ENCODE measurements at places on chromosomes 16 and 17.
A peak's percentile ranks its signal among the peaks of the same experiment; 100 is the strongest.

GRCh38 chr16:77838597-77839255 is 50.4 kb downstream of the VAT1L start:
- DNase-seq = no peak

DNA sequence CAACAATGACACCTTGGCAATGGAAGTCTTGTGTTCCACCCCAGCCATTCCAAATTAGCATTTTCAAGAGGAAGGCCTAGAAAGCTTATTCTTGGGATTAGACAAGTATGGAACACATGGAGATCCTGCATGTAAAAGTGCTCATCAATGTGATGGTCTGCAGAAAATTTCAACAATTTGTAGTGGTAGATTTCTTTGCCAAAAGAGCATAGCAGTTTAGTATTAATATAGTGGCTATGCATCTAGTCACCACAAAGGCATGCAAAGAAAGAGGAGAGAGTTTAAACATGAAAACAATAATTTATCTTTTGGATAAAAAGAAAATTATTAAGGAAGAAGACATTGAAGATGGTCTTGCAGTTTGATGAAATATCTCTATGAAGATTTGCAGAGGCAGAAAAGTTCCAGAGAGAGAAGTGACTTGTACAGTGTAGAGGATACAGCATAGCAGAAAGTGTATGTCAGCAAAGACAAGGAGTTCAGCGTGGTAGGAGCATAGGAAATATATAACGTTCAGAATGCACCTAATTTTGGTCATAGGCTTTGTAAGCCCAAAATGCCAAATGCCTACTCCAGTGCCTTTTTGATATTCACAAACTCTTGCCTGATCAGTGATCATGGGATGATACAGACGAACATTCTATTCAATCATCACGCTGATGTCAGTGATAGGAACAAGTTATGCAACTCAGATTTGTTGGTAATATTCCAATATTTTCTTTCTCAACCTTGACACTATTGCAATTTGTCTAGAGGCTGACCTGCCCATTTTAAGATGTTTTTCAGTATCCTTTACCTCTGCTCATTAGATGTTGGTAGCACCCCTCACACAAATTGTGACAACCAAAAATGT is 727.9 kb upstream of the SOX9 start:
- no peak for DNase-seq

GRCh38 chr17:69609473-69610305 is 195.2 kb downstream of the MAP2K6 start:
- DNase-seq = no peak

GRCh38 chr16:5442986-5443385 is 345.4 kb upstream of the EEF2KMT start:
- no peak for DNase-seq

GRCh38 chr16:86019446-86020047 is 120.6 kb downstream of the IRF8 start:
- DNase-seq = no peak

DNA sequence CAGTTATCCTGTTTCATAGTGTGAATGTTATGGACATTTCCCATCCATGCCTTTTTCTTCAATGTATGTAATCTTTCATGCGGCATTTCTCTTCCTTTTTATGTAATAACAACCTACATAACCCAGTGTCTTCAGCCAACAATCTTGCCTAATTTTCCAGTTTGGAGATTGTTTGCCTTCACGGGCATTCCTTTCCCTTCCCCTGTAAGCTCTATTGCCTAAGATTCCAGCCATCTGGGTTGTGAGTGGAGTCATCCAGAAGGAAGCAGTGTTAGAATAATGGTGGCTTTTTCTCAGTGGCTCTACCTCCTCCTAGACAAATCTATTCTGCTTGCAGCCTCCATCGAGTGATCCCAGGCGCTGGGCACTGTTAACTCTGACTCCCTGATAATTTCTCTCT is 22.3 kb downstream of the SYCE1L start:
- no peak for DNase-seq

DNA sequence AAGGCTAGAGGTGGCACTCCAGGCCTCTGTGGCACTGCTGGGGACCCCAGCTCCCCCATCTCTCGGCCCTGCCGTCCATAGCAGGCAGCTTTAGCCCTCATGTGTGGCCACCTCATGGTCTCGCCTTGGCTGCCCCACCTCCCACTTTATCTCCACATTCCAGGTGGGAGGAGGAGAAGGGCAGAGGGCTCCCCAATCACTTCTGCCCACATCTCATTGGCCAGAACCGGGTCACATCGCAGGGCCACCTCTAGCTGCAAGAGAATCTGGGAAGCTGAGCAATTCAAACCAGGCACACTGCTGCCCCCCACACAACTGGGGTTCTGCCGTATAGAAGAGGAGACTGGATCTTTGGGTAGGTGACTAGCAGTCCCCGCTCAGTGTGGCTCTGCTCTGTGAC is 1.6 kb downstream of the DRC7 start:
- DNase-seq = no peak

- DNase-seq = no peak
Observed at GRCh38 chr17:29791336-29792080, 138.5 kb downstream of the SSH2 start.

DNA sequence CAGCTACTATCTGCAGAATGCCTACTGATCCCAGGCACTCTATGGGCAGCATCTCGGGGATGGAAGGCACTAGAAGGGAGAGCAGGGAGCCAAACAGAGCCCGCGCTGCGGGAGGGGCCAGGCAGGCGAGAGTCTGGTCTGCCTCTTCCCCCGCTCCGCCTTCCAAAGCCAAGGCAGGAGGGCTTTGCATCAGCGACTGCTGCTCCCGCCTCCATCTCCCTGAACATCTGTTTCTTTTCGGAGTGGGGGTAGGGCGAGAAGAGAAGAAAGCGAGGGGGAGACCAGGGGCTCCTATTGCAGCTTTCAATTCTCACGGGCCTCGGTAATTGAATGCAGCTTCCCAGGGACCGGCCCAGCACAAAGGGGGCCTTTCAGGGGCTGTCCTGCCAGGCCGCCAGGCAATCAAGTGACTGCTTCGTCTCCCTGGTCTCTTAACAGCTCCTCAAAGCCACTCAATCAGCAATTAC is 31.4 kb upstream of the CDC42EP4 start:
- DNase-seq = no peak

GRCh38 chr17:10226930-10227695 is 28.7 kb upstream of the GAS7 start:
- DNase-seq = peak; percentile 29

DNA sequence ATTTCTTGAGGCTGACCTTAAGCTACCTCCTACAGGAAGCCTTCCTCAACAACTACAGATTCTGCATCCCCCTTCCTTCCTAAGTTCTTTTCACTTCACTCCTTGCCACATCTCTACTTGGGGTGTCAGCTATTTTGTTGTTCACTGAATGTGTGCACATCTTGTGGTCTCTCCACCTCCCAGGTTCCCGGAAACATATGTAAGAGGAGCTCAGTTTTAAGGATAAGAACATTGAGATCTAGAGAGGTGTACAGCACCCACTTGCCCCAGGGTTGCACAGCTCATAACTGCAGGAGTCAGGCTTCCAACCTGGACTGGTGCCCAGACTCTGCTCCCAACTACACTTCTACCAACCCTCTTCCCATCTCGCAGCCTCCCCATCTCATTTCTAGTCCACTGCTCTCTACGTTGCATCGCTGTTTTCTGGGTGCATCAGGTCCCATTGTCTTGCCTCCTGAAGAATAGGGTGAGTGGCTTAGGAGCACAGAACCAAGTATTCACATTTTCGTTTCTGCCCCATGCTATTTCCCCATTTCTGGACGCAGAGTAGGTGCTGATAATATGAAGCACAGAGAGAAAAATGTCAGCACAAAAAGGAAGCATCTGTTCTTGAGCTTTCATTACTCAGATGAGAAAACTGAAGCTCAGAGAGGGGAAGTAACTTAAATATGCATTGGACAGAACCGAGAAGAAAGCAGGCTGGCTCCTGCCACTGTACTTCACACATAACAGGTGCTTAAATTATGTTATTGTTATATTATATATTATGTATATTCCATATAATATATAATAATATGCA is 292.0 kb upstream of the CCL2 start:
- DNase-seq = no peak

- DNase-seq = no peak
Observed at GRCh38 chr17:42920106-42920900, 19.7 kb downstream of the G6PC1 start.

DNA sequence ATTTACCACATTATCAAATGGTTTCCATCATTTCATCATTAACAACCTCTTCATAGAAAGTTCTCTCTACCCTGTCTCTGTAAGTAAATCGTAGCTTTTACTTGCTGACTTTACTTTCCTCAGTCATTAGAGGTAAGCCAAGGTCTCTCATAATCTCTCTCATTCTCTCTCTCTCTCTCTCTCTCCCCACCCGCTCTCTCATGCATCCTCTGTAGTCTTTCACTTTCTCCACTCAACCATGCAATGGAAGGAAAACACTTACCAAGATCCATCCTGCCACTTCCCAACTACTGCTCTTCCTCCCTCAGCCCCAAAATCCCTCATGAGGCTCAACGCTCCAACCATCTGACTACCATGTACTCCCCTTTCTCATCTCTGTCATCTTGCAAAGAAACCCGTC is 6.1 kb downstream of the CEP112 start:
- DNase-seq = no peak

DNA sequence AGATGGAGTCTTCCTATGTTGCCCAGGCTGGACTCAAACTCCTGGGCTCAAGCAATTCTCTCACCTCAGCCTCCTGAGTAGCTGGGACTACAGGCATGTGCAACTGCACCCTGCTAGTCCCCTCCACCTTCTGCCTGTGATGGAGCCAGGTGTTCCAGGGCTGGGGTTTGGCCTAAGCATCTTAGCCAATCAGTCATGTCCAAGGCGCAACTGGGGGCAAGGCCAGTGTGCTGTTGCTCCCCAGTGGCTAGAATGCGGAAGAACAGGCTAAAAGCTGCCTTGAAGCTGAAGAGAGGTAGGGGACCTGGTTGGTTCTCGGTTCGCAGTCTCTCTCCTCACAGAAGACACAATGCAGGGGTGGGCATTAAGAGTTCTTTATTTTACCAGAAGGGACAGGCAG is 18.6 kb downstream of the FLOT2 start:
- no peak for DNase-seq

All from CD4-positive, alpha-beta T cell treated with Interleukin-15 for 4 hours (primary cell).